ENCODE measurements at places on chromosomes 1 and 21. TPM values are rescaled to one million over a fixed set of nuclear protein-coding genes. Genes with fewer than 3 reads are reported as not detected.

The HTR6 gene
- total RNA-seq = 0.09 TPM

The KLF17 gene
- total RNA-seq = 1.1 TPM

The WNT4 gene
- not detected for total RNA-seq

The CRYAA gene
- total RNA-seq = not detected

The SIM2 gene
- total RNA-seq = 0.18 TPM

The STRIP1 gene
- total RNA-seq = 50.3 TPM

The CYP4Z1 gene
- total RNA-seq = not detected

The CRB1 gene
- total RNA-seq = 0.09 TPM

The TYW3 gene
- 19.6 TPM for total RNA-seq

The VWA5B1 gene
- not detected for total RNA-seq

The SPOCD1 gene
- 37.2 TPM for total RNA-seq

The CFHR4 gene
- not detected for total RNA-seq

The KCNJ9 gene
- 0.08 TPM for total RNA-seq

The CFHR3 gene
- not detected for total RNA-seq

The ZCCHC17 gene
- total RNA-seq = 11.4 TPM

The PPCS gene
- total RNA-seq = 58.8 TPM
